ENCODE measurements at places on chromosomes 4 and X.
A peak's percentile ranks its signal among the peaks of the same experiment; 100 is the strongest.

GRCh38 chr4:99720206-99720605 is 62.6 kb upstream of the C4orf54 start:
- DNase-seq = no peak

DNA sequence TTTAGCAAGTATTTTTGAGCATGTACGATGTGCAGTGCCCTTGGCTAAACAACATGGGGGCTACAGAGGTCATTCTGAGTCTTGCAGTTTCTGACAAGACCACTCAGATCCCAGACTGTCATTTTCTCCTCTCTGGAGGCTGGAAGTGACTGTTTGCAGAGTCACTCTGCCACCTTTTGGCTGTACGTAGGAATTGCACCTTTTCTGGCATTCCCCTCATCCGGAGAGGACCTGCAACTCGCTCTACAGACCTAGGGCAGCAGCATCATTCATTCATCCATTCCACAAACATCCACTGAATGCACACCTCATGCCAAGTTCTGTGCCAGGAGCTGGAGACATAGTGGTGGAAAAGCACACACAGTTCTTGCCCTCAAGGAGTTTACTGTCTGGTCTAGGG is 160.4 kb upstream of the GPR101 start:
- peak; percentile 8 for DNase-seq

DNA sequence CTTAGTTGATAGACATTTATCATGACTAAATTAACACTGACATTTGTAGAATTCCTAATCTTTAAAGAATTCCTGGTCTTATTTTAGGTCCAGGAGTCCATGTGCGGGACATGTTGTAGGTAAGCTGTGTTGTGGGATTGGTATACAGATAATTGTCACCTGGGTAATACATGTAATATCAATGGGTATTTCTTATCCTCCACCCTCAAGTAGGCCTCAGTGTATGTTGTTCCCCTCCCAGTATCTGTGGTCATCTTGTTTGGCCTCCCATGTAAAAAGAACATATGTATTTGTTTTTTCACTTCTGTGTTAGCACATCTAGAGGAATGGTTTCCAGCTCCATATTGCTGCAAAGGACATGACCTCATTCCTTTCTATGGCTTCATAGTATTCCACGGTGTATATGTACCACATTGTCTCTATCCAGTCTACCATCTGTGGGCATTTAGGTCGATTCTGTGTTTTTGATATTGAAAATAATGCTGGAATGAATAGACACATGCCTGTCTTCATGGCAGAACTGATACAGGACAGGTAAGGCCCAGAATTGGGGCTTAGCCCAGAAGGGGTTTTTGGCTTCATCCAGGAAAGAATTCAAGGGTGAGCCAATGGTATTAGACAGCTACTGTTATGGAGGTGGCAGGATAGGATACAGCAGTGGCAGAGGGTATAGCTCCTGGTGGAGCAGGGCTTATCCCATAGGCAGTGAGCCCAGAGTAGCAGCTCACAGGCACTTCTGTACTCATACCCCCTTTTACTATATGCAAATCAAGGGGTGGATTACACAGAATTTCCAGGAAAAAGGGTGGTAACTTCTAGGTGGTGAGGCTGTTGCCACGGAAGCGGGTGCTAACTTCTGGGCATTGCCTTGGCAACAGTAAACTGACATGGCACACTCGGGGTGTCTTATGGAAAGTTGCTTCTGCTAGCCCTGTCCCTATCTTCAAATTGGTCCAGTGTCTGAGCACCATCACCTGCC is 66.1 kb upstream of the WDR1 start:
- DNase-seq = no peak

DNA sequence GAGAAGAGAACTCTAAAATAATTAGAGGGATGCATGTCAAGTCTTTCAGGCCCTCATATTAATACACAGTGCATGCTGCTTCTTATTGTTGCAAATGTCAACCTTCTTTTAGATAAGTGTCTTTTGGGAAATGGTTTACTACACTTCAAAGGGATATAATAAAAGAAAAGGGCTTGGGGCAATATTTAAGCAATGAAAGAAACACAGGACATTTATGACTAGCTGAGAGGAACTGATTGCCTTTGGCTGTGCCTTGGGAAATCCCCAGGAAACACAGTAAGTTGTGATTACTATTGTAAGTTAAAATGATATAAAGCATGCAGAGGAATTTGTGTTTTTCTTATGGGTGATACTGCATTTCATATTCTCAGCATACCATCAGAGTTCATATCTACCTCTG is 1036.2 kb upstream of the GRID2 start:
- no peak for DNase-seq

- DNase-seq = no peak
Observed at GRCh38 chrX:46758163-46758955, 559 bp downstream of the SLC9A7 start.

DNA sequence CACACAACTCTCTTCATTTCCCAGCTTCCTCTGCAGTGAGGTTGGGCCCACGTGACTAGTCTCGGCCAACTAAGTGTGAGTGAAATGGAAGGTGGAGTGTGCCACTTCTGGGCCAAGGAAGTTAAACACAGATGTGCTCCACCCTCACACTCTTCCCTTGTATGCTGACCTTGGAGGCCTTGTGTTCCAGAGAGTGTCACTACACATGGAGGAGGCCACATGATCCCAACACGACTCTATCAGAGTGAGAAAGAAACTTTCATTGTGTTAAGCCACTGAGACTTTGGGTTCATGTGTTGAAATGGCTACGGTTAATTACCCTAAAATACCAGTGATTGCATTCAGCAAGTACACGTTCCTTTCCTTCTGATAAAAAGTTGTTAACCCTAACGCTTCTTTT is 55.1 kb downstream of the TBC1D9 start:
- no peak for DNase-seq

DNA sequence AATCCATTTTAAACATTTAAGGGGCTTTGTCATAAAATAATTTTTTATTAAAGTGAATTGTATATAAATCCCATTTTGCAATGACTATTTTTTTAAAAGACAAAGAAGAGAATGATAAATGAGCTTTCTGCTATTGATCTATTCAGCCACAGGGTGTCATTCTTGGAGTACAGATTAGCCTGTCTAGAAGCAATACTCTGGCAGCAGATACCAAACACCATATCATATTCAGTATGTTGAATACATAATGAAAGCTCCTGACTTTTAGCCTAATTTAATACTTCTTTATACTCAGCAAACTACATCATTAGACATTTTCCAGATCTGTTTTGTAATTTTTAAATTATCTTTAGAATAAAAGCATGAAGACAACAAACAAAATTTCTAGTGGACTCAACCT is 496.3 kb downstream of the PDGFC start:
- DNase-seq = no peak

DNA sequence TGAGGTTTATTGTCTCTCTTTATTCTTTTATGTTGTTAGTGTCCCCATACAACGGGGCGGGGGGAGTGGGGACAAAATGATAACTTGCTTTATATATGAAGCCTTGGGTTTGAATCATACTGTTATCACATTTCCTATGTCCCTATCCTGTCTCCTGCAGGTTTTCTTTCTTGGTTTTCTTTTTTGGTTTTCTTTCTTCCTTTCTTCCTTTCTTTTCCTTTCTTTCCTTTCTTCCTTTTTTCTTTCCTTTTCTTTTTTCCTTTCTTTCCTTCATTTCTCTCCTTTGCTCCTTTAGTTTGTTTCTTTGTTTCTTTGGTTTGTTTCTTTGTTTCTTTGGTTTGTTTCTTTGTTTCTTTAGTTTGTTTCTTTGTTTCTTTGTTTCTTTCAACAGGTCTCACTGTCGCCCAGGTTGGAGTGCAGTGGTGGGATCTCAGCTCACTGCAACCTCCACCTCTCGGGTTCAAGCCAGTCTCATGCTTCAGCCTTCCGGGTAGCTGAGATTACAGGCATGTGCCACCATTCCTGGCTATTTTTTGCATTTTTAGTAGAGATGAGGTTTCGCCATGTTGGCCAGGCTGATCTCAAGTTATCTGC is 4.8 kb downstream of the FMR1 start:
- DNase-seq = no peak

- peak; percentile 74 for DNase-seq
Observed at GRCh38 chr4:10115797-10116568, 616 bp downstream of the WDR1 start.

- no peak for DNase-seq
Observed at GRCh38 chr4:100489305-100489704, 28.5 kb downstream of the EMCN start.

GRCh38 chr4:174252412-174252811 is 31.1 kb downstream of the FBXO8 start:
- DNase-seq = no peak

DNA sequence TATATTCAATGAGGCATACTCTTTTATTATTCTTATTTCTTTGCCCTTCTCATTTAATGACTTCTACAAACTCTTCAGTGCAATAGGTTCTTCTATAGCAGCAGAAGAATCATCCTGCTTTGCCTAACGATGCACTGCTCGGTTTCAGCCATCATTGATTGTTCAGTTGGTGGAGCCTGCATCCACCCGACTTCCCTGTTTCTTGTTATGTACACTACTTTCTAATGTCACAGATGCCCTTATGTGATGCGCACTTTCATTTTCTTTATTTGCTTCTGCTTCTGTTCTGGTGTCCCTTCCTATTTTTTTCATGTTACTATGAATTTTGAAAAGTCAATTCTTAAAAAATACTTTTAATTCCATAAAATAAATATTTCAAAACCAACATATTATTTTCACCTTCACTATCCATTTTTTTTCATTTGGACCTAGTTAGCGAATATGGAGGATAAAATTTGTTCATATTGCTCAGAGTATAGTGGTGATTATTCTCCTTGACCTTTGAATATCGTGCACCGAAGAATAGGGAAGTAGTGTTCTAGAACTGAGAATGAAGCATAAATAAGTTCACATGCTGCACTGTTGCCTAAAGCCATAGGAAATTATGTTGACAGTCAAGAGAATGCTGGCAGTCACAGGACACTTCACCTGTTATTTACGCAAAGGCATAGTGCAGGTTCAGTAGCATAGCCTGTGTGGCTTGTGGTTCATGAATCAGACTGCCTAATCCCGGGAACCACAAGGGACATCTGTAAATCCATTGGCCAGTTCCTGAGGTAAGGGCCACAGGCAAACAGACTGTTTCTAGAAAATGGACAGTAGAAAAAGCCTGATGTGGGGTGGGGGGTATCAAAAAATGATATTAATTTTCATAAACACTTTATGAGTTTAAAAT is 21.3 kb upstream of the SFRP2 start:
- no peak for DNase-seq

All from CD4-positive, alpha-beta memory T cell (primary cell).